ENCODE measurements at places on chromosomes 16 and 17.

GRCh38 chr17:49634485-49634860, 43.4 kb downstream of the SPOP start:
- peaks cover 14% of the 10 kb centered on the region for H3K36me3 ChIP-seq

GRCh38 chr16:58503166-58503862, 3.4 kb downstream of the NDRG4 start:
- no peak overlapping the region for H3K27ac ChIP-seq
- no peaks in the 10 kb centered on the region for H3K27me3 ChIP-seq
- H3K36me3 ChIP-seq = no peaks in the 10 kb centered on the region
- no peaks in the 10 kb centered on the region for H3K4me1 ChIP-seq
- no peak overlapping the region for H3K4me3 ChIP-seq
- DNase-seq = no peak

DNA sequence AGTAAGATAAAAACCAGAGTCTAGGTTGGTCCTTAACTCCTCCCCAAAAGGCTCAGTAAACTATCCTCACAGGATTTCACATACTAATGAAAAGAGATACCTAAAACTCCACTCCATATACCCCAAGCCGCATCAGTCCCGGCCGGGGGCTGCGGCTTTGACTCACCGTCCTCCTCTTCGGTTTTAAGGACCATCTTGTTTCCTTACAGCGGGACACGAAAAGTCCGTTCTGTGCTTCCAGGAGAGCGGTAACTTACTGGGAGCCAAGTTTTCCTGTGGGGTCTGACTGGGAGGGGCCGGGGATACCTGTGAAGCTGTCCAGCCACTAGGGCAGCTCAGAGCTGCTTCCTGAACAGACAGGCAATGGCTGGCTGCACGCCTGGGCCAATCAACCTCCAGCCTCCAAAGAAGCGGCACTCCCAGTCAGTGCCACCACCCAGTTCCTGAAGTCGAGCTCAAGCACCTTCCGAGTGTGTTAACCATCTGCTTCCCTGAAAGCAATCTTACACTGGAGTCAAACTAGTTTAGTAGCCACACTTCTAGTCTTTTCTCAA, 45.5 kb downstream of the CYTH1 start:
- H3K36me3 ChIP-seq = no peaks in the 10 kb centered on the region
- H3K4me3 ChIP-seq = peak overlapping the region; percentile 84
- peak; percentile 88 for DNase-seq
- H3K4me1 ChIP-seq = peaks cover 36% of the 10 kb centered on the region
- peak overlapping the region; percentile 87 for H3K27ac ChIP-seq
- no peaks in the 10 kb centered on the region for H3K27me3 ChIP-seq

- no peaks in the 10 kb centered on the region for H3K27me3 ChIP-seq
- H3K27ac ChIP-seq = no peak overlapping the region
- peaks cover 6% of the 10 kb centered on the region for H3K4me1 ChIP-seq
These were observed 19.7 kb upstream of the C17orf107 start for GRCh38 chr17:4879601-4880000.

DNA sequence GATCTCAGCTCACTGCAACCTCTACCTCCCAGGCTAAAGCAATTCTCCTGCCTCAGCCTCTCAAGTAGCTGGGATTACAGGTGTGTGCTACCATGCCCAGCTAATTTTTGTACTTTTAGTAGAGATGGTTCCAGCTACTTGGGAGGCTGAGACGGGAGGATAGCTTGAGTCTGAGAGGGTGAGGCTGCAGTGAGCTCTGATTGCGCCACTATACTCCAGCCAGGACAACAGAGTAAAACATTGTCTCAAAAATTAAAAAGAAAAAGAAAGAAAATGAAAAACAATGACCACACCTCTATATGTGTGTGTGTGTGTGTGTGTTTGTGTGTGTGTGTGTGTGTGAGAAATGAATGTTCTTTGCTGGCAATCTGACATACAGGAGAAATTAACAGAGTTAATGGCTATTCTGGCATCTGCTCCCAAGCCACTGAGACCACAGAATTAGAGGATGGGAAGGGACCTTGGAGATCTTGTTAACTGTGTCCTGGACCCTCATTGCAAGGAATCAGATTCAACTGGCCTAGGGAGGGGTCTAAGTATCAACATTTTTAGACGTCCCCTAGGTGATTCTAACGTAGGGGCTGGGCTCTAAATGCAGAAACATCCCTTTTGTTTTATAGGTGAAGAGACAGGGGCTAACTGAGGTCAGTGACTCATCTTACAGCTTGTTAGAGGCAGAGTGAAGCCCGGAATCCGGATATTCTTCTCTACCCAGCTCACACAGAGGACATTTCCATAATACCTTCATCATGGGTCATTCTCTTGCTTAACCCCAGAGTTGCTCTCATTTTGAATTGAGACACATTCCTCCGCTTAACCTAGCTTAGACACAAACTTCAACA, 16.4 kb upstream of the MARCHF10 start:
- no peaks in the 10 kb centered on the region for H3K27me3 ChIP-seq
- H3K4me3 ChIP-seq = peak overlapping the region; percentile 14
- H3K27ac ChIP-seq = peak overlapping the region; percentile 81

DNA sequence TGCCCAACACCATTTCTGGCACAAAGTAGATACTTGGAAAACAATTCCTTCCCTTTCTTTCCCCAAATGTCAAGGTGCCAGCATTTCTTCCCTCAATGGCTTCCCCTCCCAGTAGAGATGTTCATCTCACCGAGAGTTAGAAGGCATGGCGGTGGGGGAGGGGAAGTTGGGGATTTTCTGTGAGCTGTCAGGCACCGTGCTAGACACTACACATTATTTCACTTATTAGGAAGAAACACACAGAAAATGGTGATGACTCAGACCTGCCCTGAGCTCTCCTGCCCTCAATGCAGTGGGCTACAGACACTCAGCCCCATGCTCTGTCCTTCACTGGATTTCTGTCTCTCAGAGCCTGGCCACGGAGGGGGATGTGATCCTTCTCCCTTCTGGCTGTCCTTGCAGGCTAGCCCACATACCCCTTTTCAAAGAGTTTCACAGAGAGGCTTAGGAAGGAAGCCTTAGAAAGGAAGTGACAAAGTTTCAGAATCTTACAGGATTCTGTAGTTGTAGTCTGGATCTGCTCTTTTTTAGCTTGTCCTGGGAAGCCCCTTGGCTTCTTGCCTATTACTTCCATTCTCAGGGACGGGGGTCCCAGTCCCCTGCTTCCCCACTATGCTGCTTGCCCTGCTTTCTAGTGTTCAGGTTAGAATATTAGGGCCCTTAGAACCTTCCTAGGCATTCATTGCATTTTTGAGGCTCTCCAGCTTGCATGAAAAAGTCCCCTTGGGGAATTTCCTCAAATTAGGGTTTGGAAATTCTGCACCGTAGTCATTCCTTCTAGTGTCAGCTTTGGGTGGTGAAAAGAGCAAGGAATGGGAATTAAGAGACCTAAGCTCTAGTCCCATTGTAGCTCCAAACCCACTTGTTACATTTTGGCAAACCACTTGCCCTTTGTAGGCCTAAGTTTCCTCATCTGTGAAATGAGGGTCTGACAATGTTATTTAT, 12.2 kb upstream of the CCL5 start:
- DNase-seq = peak; percentile 76
- no peak overlapping the region for H3K27ac ChIP-seq
- no peak overlapping the region for H3K4me3 ChIP-seq
- peaks cover 15% of the 10 kb centered on the region for H3K4me1 ChIP-seq
- H3K27me3 ChIP-seq = no peaks in the 10 kb centered on the region
- no peaks in the 10 kb centered on the region for H3K36me3 ChIP-seq

GRCh38 chr17:47239967-47240651, 13.5 kb upstream of the ITGB3 start:
- peak; percentile 99 for DNase-seq
- H3K27ac ChIP-seq = peak overlapping the region; percentile 75
- H3K4me3 ChIP-seq = no peak overlapping the region
- H3K36me3 ChIP-seq = no peaks in the 10 kb centered on the region

DNA sequence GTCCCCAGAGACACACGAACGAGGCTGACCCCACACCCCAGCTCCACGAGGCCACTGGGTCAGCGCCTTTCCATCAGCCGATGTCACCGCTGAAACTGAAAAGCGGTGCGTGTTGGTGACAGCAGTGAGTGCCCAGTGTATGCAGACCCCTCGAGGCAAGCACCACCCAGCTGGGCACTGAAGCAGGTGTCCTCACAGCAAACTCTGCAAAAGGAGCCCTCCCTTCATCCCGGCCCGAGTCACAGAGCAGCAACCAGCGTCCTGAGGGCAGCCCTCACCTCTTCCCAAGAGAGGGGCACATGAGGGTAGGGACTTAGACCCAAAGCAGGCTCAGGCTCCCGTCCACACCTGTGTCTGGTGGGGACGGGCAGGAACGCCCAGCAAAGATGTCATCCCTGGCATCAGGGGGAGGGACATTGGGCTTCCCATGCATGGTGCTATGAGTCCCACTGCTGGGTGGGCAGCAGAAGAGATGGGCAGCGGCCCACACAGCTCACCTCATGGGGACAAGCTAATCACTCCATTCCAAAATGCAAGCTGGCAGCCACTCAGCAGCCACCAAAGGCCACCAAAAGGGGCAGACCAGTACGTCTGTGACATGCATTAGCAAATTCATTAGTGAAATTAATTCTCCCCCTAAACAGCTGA, 49.2 kb downstream of the RBFOX3 start:
- no peak overlapping the region for H3K4me3 ChIP-seq
- peaks cover 28% of the 10 kb centered on the region for H3K27me3 ChIP-seq
- no peaks in the 10 kb centered on the region for H3K4me1 ChIP-seq
- no peak for DNase-seq
- no peak overlapping the region for H3K27ac ChIP-seq

DNA sequence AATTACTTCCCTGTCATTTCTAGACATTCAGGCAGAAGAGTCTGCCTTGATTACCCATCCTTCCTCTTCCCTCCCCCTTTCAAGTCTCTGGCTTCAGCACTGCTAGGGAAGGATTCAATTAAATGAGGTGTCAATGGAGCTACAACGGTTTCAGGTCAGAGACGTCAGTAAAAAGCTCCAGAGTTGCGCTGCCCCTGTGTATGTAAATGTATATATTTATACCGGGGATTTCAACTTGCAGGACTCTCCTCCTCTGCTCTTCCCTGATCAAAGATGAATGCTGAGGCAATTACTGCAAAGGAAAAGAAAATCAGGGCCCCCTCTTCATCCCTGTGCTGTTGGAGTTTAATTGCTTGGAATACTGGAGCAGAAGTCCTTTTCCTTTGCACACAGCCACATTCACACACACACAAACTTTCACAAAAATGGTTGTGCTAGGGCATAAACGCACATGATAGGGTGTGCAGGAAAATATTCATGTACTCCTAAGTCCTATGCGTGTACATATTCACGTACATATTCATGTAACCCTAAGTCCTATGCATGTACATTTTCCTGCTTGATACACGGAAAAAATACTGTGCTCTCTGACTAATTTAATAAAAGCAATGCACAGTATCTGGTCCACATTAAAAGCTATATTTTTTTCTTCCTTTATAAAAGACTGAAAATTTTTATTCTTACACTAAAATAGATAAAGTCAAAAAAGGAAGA, 129.7 kb upstream of the PMFBP1 start:
- H3K4me1 ChIP-seq = no peaks in the 10 kb centered on the region
- no peak overlapping the region for H3K4me3 ChIP-seq
- no peaks in the 10 kb centered on the region for H3K36me3 ChIP-seq
- no peak for DNase-seq
- no peak overlapping the region for H3K27ac ChIP-seq
- H3K27me3 ChIP-seq = no peaks in the 10 kb centered on the region

DNA sequence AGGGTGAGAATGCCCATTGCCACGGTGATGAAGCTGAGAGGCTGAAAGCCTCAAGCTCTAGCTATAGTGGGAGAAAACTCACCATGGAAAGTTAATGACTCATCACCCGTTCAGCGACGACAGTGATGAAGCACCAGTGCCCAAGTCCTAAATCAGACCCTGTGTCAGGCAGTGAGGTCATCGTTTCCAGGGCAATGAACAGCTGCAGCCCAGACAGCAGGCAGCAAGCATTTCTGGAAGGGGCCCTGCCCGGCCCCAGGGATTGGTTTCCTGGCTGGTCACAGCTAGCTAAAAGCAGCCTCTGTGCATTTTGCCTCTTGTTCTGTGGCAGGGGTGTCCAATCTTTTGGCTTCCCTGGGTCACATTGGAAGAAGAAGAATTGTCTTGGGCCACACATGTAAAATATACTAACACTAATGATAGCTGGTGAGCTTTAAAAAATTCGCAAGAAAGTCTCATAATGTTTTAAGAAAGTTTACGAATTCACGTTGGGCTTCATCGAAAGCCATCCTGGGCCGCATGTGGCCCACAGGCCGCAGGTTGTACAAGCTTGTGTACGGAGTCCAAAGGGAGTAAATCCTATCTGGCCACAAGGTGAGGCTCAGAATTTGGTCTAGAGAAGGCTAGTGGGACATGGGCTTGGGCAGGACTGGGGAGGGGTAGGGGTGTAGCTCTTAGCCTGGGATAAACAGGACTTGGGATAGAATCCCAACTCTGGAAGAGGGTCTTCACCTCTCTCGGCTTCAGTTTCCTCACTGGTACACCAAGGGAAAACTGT, 40.6 kb downstream of the MIS12 start:
- peak; percentile 85 for DNase-seq
- H3K4me1 ChIP-seq = peaks cover 6% of the 10 kb centered on the region
- H3K4me3 ChIP-seq = no peak overlapping the region
- peak overlapping the region; percentile 73 for H3K27ac ChIP-seq
- no peaks in the 10 kb centered on the region for H3K27me3 ChIP-seq

DNA sequence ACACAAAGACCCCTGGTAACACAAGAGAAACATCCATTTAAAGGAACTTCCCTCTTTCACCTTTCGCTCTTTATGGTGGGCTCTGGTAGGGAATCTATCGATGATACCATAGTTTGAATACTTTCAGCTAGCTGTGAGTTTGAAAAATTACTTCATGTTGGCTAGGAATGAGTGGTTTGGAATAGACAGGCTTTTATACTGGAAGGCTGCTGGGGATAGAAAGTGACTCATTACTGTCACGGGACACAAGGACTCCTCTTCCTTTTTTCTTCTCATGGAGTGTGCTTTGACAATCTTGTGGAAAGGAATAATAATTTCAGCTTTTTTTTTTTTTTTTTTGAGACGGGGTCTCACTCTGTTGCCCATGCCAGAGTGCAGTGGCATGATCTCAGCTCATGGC, 76.9 kb downstream of the CYB561 start:
- no peak for DNase-seq
- no peaks in the 10 kb centered on the region for H3K4me1 ChIP-seq
- H3K4me3 ChIP-seq = no peak overlapping the region
- no peak overlapping the region for H3K27ac ChIP-seq

GRCh38 chr16:24174957-24175356, 81.2 kb upstream of the CACNG3 start:
- H3K4me1 ChIP-seq = no peaks in the 10 kb centered on the region
- H3K4me3 ChIP-seq = no peak overlapping the region
- peak; percentile 23 for DNase-seq
- peaks cover 23% of the 10 kb centered on the region for H3K27me3 ChIP-seq
- H3K27ac ChIP-seq = no peak overlapping the region

- H3K4me1 ChIP-seq = no peaks in the 10 kb centered on the region
- no peak for DNase-seq
- H3K27me3 ChIP-seq = peaks cover 10% of the 10 kb centered on the region
- no peak overlapping the region for H3K4me3 ChIP-seq
- no peaks in the 10 kb centered on the region for H3K36me3 ChIP-seq
These were observed 39.5 kb downstream of the DYNLRB2 start for GRCh38 chr16:80580109-80580832.

Measured in MCF 10A (cell line).